ENCODE measurements at places on chromosomes 12 and 14.

DNA sequence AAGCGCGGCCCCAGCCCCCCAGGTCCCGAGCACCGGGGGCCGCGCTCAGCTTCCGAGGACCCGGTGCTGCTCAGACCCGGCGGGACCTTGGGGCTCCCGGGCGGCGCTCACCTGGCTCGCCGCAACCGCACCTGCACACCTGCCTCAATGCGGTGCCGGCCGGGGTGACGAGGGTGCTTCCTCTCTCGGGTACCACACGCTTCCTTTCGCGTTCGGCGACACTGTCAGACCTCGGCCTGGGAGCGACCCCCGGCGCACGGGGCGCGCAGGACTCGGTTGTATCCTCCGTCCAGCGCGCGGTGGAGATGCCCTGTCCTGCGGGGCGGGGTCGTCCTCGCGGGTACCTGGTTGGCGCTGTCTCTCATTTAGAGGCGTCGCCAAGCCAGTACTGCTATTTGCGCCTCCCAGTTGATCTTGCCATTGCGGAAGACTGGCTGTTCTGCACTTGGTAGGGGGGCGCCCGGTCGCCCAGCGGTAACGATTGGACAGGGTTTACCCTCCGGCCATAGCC is 718 bp downstream of the PACS2 start:
- DNase-seq = peak; percentile 58

DNA sequence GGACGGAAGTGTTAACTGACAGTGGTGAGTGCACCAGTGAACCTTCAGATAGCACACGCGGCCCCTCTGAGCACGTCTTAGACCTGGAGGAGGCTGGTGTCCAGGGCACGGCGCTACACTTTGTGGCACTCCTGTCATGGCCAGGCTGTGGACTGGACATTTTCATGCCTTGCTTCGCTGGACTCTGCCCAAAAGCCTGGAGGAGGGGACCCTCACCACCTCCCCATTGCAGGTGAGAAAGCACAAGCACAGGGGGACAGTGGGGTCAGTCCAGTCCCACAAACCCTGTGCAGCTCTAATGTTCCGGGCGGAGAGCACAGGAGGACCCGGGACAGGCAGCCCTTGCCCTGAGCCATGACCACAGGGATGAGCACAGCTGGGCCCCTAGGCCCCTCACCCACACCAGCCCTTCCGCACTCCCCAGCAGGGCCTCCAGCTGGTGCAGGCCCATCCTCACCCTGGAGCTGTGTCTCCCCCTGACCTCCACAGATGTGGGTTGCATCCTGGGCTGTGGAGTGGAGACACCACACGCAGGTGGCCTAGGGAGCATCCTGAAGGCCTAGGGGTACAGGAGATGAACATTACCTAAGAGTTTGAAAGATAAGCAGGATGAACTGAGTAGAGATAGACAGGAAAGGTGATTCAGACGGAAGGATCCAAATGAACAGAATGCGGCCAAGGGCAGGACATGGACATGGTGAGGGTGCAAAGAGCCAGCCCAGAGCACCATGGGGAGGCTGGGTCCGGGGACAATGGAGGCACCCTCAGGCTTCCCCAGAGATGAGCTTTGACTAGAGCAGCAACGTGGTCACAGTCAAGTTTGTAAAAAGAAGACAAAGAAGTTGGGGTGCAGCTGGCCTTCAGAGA is 132.8 kb downstream of the BCL11B start:
- DNase-seq = no peak

GRCh38 chr14:71758229-71758951 is 173.8 kb upstream of the RGS6 start:
- DNase-seq = no peak

DNA sequence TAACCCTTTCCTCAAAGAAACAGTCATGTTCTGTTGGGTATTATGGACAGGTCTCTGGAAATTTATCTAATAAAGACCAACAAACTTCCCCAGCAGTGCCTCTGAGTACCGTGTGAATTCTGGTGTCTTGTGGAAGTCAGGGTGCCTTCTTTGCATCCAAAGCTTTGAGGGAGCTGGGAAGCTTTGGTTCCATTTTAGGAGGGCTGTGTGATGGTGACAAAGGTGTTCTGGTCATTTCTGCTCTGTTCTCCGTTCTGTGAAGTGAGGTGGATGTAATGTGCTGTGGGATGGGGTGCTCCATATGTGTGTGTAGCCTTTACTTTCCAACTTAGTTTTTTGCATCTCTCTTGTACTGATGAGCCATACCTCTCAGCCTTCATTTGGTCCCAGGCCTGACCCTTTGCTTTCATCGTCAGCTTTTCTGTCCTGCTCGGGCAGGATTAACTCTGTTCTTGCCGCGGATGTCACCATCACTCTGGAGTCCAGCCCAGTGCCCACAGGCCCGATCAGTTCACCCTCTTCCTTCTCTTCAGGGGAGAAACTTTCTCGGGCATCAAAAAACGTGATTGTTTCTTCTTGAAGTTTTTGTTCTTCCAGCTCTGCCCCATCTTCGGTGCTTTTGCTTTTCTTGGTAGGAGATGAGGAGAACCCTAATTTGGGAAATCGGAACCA is 13.2 kb downstream of the PLD4 start:
- DNase-seq = no peak

GRCh38 chr12:13570005-13570694 is 373.6 kb downstream of the EMP1 start:
- no peak for DNase-seq
